ENCODE measurements at places on chromosomes 11 and 22.
A peak's percentile ranks its signal among the peaks of the same experiment; 100 is the strongest.

DNA sequence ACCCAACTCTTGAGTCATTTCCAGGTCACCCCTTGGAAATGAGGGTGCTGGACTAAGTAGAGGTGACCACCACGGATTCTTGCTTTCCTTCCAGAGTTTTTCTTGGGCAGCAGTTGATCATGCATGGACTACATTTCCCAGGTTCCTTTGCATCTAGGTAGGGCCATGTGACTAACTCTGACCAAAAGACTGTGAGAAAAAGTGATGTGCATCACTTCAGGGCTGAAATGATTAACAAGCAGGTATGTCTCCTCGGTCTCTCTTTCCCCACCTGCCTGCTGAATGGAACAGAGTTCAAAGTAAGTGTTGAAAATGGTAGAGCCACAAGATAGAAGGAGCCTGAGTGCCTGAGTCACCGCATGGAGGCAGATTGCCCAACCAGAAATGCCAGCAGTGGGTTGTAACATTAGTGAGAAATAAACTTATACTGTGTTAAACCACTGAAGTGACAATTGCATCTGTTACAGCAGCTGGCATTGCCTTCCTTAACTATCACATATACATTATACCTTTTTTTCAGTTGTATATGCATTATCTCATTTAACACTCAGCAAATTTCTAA lies 113.5 kb downstream of the MN1 start:
- no peak for DNase-seq

- DNase-seq, result peak; percentile 77
Observed at GRCh38 chr11:94926271-94926625, 47.1 kb downstream of the CWC15 start.

- no peak for DNase-seq
Observed at GRCh38 chr11:39678996-39679395, 1780.5 kb downstream of the LRRC4C start.

DNA sequence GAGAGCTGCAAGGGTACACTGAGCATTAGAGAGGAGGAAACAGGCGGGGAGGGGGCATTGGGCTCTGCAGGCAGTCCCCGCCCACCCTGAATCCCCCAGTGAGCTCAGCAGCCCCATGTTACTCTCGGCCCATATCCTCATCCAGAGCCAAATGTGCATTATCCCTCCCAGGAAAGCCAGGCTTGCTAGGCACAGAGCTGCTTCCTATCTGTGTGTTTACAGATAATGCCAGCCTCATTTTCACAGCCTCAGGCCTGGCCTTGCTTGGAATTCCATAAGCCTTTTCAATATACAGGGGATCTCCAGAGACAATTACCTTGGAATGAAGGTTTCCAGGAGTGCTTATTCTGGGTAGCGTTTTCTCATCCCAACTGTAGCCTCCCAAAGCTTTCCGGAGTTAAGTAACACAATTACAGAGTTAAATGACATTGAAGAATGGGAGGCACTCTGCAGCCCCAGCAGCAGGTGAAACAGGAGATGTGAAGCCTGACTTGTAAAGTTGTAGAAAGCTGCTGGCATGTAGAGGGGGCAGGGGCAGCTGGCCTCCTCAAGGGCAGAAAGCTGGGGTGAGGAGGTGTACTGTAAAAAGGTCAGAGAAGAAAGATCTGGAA lies 91.5 kb upstream of the TBCEL start:
- DNase-seq, result no peak

DNA sequence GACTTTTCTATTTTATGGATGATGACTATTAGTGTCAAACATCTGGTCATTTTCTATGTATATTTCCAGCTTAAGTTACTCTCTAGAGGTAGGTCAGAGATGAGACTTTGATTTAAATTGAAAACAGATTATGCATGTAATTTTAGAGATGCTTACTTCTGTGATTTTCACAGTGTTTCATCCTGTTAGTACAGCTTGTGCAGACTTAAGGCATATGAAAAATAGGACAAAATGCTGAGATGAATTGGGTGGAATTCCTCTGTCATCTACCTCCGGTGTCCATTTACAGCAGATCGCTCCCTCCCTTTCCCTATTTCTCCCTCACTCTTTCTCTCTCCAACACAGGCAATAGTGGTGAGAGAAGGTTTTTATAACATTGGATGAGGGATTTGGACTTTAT lies 14.1 kb downstream of the JAM3 start:
- no peak for DNase-seq

GRCh38 chr11:28759311-28759710 lies 651.1 kb downstream of the METTL15 start:
- DNase-seq, result peak; percentile 65

DNA sequence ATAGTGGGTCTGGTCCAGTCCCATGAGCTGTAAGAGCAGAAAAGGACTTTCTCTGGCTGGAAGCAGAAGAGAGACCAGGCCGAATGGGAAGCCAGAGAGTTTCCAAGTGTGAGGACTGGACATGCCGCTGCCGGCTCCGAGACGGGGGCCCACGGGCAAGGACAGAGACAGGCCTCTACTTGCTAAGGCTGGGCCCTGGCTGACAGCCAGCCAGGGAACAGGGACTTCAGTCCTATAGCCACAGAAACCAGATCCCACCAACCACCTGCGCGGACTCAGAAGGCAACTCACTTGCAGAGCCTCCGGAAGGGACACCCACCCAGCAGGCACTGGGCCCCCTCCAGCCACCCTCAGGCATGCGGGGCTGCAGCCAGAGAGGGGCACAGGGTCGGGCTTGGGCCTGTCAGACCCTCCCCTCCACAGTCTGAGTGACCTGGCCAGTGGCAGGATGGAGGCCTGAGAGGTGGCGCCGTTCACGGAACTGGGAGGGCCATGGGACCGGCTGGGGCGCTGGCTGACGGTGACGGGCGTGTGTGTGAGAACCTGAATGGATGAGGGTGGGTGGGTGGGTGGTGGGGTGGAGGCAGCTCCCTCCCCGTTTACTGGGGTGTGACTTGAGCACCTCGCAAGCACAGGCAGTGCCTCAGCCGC lies 47.8 kb upstream of the A4GALT start:
- DNase-seq, result no peak

DNA sequence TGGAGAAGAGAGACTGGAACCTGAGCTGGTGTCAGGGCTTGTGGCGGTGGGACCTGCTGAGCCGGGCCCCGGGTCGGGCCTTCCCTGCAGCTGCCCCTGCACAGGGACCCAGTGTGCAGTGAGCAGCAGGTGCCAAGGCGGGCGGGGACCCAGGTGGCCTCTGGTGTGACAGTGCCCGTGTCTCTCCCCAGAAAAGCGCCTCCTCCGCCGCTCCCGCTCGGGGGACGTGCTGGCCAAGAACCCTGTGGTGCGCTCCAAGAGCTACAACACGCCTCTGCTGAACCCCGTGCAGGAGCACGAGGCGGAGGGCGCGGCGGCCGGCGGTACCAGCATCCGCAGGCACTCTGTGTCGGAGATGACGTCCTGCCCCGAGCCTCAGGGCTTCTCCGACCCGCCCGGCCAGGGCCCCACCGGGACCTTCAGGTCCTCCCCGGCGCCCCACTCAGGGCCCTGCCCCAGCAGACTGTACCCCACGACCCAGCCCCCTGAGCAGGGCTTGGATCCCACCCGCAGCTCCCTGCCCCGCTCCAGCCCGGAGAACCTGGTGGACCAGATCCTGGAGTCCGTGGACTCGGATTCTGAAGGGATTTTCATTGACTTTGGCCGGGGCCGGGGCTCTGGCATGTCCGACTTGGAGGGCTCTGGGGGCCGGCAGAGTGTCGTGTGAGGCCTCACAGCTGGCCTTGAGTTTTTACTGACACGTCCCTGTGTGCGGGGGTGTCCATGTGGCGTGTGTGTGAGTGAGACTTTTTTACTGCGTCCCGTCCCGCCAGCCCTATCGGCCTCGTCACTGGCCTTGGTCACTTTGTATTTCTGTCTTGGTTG lies 15.6 kb upstream of the ARHGAP8 start:
- no peak for DNase-seq

- DNase-seq, result no peak
Observed at GRCh38 chr11:9073466-9074225, 17.8 kb downstream of the SCUBE2 start.

- DNase-seq, result peak; percentile 51
Observed at GRCh38 chr11:86440305-86440716, 65.6 kb downstream of the CCDC81 start.

DNA sequence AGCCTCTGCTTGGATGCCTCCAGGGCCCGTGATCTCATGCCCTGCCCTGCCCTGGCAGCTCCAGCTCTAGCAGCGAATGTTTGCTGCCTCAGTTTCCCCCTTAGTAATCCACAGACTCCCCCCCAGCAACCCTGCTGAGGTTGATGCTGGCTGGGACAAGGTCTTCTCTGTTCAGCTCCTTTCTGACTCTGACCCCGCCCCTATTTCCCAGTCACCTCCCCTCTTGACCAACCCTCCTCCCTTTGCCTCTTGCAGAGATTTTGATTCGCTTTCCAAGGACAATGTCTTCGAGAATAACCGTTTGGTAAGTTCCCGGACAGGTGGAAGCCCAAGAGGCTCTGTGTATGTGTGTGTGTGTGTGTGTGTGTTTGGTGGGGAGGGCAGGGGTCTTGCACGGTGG lies 5.6 kb downstream of the MICALL1 start:
- DNase-seq, result no peak

DNA sequence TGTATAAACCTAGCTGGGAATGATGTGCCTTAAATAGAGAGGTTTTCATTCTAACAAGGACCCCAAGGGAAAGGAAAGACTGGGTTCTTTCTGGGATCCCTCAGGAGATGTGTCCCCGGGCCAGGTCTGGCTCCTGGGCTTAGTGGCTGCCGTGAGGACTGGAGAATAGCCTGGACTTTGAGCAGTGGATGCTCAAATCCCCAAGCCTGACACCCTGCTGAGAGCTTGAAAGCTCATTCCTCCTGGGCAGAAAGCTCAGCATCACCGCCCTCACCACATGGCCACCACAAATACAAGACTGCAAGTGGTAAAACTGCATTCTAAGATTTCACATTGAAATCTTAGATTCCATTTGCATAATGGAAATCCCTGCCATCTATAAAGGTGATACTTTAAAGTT lies 79.4 kb upstream of the NARS2 start:
- no peak for DNase-seq

GRCh38 chr11:69062873-69063651 lies 14.3 kb downstream of the TPCN2 start:
- DNase-seq, result no peak

GRCh38 chr11:34509336-34509876 lies 4.2 kb downstream of the ELF5 start:
- DNase-seq, result no peak

Measured in fibroblast of skin of back (primary cell).